ENCODE measurements at places on chromosomes 12 and 14.

GRCh38 chr12:113214895-113215400 lies 6.3 kb upstream of the TPCN1 start:
- no peak for DNase-seq

DNA sequence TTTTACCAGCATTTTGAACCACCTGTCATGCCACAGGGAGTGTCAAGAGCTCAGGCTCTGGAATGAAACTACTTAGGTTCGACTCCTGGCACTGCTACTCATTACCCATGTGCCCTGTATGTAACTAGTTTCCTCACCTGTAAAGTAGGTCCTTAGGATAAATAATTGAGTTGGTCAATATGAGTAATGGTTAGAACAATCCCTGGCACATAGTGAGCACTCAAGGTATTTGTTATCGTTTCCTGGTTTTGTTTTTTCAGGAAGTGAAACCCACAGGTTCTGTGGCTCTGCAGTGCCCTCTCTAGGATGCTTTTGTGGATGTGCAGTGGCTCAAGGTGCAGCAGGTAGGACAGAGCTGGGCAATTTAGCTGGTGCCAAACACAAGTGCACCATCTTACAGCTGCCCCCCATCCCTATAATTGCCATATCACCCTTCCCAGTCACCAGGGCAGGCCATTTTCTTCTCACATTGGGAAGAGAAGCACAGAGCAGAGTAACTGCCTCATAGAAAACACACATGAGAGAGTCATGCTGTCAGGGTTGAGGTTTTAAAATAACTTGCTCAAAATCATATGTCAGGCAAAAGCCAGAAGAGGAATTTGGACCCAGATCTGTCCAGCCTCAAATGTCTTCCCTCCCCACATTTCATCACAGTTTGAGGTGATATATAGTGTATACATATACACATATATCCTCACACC lies 297.5 kb downstream of the RPAP3 start:
- DNase-seq, result no peak

DNA sequence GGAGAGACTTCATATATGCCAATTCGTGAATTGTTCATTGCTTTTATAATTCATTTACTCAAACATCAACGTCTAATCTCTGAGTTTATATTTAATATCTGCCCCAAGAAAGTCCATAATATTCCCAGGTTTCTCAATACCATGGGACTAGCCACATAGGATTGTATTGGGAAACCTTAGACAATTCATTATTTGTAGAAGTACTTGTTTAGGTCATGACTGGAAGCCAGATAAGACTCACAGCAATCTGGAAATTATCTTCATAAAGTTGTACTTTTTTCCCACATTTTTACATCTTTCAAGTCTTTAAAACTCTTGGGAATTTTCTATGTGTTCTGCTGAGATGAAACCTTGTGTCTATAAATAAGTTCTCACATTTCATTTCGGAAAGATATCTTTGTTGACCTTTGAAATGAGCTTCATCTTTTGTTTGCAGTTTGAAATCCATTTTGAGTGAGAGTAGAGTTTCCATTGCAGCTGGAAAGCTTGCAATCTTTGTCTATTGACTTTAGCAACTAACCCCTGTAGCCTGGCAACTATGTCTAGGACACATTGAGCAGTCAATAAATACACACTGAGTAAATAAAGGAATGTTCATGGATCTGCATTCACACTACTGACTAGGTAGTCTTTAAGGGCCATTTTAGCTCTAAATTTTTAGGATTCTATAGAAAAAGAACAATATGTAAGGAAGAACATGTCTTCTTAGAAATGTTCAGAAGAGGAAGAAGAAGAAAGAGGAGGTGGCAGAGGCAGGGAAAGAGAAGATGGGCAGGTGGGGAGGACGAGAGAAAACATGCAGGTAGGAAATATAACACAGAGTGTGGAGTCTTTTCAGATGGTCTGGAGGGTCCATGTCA lies 154.4 kb downstream of the LRIG3 start:
- no peak for DNase-seq

DNA sequence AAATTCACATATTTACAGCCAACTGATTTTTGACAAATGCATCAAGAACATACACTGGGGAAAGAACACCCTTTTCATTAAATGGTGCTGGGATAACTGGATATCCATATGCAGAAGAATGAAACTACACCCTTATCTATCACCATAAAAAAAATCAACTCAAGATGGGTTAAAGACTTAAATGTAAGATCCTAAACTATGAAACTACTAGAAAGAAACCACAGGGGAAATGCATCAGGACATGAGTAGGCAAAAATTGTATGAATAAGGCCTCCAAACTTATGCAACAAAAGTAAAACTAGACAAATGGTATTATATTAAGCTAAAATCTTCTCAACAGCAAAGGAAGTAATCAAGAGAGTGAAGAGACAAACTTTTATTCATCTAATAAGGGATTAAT lies 242.6 kb downstream of the CPNE8 start:
- DNase-seq, result no peak

DNA sequence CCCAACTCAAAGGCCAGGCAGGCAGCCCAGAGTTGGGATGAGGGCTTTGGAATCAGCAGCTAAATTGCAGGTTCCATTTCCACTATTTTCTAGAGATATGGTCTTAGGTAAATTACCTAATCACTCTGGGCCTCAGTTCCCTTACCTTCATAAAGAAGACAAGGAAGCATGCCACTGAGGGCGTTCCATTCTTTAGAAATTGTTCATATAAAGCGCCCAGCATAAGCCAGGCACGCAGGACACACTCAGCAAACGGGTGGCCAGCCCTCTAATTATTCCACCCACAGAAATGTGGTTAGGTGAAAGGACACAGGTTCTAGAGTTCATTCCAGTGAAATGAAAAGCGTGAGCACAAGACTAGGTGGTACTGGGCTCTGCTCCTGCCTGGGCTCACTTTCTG lies 87.9 kb upstream of the BCL11B start:
- DNase-seq, result no peak

- no peak for DNase-seq
Observed at GRCh38 chr12:65495233-65495632, 216.8 kb downstream of the MSRB3 start.

DNA sequence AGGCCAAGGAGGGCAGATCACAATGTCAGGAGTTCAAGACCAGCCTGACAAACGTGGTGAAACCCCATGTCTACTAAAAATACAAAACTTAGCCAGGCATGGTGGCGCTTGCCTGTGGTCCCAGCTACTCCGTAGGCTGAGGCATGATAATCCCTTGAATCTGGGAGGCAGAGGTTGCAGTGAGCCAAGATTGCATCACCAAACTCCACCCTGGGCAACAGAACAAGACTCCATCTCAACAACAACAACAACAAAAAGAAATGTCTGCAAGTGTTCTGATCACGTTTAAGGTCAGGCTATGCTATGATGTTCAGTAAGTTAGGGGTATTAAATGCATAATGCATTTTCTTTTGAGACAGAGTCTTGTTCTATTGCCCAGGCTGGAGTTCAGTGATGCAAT lies 6.7 kb upstream of the PLD4 start:
- no peak for DNase-seq

GRCh38 chr12:115049614-115050013 lies 365.6 kb upstream of the TBX3 start:
- DNase-seq, result no peak

DNA sequence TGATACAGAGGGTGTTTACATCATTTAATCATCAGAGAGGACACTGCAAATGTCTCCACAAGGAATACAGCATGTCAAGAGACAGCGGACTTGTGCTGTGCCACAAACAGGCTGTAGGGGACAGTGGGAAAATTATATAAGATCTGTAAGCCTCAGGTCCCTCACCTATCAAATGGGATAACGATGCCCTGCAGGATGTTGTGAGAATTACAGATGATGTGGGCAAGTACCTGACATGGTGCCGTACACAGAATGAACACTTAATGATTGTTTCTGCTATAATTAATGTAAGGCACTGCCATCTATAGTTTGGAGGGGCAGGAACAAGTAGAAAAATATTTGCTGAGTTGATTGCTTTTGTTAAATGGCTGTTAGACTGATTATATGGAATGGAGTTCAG lies 81.9 kb upstream of the GTF2A1 start:
- DNase-seq, result no peak

DNA sequence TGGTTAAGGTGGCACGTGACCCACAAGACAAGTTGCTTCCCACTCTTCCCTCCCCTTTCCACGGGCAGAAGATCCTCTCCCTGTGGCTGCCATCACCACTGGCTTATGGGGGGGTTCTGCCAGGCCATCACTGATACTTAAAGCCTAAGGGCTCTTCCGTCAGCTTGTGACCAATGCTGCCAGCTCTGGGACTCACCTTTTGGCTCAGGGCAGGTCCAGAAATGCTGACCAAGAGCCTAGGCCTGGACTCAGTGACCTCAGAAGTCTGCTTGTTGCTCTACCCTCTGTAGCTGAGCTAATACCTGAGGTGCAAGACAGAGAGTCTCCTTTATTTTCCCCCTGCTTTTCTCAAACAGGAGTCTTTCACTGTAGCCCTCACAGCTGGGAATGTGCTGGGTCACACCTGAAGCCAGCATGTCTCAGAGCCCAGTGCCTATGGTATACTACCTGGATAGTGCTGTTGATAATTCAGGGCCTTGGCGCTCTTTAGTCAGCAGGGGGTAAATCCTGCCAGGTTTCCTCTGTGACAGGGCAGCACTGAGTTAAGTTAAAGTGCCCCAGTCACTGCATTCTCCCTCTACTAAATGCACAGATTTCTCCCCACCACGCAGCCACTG lies 19.7 kb downstream of the FGD4 start:
- no peak for DNase-seq

DNA sequence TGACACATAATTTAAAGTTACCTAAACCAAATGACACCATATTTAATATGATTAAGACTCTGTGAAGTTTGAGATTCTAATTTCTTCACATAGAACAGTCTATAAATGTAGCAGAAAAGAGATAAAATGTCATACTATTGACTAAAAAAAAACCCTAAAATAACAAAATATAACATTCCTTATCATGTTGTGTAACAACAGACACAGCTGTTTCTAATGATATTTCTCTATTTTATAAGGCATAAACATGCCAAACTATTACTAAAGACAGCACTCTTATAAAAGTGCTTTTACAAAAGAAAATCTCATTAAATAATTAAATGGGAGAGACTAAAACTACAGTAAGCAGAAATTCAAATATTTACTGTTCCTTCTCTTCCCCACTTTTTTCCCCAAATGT lies 49.4 kb downstream of the NOVA1 start:
- DNase-seq, result no peak

GRCh38 chr14:105591052-105591451 lies 64.7 kb downstream of the TMEM121 start:
- DNase-seq, result no peak

- DNase-seq, result no peak
Observed at GRCh38 chr12:116284396-116284795, 6.9 kb upstream of the MED13L start.

DNA sequence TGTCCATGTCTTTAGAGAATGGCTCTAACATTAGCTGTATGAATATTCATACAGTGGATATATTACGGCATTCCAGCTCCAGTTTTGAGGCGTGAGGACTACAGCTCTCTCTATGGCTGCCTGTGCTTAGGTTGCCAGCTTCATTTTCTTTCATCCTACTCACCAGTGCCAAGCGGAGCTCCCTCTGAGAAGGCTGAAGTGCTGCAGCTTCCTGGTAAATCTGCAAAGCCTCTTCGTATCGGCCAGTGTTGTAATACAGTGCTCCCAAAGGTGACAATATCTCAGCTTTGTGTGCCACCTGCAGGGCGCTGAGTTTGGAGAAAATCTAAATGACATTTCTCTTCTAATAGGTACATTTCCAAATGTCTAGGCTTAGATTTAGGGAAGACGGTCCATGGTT lies 19.8 kb upstream of the OVCH1 start:
- peak; percentile 38 for DNase-seq

DNA sequence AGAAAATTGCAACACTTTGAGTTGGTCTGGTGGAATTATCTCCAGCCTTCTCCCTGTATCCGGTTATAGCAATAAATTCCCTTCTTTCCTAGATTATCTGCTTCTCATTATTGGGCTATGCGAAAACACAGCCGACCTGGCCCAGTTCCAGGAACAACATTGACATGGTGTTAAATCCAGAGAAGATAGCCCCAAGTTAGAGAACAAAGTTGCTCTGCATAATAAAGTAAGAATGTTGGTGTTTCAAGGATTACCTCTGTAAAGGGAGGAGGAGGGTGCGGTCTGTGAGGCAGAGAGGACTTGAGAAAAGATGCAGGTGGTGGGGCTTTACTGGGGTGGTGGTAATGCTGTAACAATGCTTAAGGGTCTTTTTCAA lies 12.1 kb downstream of the TCL1A start:
- no peak for DNase-seq

DNA sequence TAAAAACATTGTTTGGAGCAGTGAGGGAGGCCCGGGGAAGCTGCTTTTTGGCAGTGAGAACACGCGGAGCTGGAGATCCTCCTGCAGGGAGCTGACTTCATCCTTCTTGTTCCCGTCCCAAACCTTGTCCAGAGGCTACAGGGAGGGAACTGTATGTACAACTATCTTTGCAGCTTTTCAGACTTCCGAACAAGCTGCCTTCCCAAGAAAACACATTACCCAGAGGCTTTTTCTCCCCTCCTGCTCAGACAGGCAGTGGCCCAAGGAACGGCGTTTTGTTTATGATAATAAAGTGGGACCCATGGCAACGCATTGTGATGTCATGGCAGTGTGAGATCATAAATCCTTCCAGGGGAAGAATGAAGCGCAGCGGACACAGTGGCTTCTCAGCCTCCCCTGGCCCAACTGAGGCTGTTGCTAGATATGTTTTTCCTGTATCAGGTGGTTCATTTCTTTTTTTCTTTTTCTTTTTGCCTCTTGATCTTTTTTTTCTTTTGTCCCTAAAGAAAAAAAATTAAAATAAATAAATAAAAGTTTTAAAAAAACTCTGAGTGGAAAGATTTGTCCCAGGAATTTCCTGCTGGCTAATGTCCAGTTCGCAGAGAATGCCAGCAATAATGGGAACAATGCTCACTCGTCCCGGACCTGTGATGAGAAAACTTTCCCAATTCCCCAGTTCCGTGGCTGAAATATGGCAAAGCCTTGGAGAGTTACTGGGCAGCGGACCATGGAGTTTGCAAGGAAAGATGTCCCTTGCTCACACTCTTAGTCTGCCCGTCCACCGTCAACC lies 103.4 kb upstream of the MAP1LC3B2 start:
- no peak for DNase-seq

- DNase-seq, result no peak
Observed at GRCh38 chr12:40146800-40147797, 41.2 kb upstream of the SLC2A13 start.

GRCh38 chr14:96139169-96139568 lies 65.5 kb upstream of the BDKRB2 start:
- DNase-seq, result no peak

- DNase-seq, result peak; percentile 19
Observed at GRCh38 chr14:21917699-21918436, 244.2 kb upstream of the OR4E1 start.

GRCh38 chr14:64928239-64929013 lies 14.1 kb downstream of the GPX2 start:
- no peak for DNase-seq

GRCh38 chr14:99280066-99280731 lies 8.2 kb upstream of the BCL11B start:
- no peak for DNase-seq

DNA sequence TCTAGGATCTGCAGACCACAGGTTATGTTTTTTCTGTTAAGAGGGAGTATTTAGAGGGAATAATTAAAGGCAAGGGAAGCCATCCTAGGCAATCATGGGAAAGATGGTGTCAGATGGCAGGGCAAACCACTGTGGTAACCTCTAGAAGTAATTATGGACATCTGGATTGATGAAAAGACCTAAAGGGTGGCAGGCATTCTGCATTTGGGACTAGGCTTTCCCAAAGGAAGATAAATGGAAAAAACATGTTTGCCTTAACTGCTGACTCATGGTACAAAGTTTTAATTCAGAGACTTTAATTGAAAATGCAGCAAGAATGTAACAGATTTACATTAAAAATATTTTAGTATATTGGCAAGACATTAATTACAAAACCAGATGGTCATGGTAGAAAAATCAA lies 88.1 kb downstream of the TMEM30B start:
- no peak for DNase-seq

Measured in head of caudate nucleus (tissue), 42 donors.